ENCODE measurements at places on chromosomes 2 and 18.
A peak's percentile ranks its signal among the peaks of the same experiment; 100 is the strongest.

DNA sequence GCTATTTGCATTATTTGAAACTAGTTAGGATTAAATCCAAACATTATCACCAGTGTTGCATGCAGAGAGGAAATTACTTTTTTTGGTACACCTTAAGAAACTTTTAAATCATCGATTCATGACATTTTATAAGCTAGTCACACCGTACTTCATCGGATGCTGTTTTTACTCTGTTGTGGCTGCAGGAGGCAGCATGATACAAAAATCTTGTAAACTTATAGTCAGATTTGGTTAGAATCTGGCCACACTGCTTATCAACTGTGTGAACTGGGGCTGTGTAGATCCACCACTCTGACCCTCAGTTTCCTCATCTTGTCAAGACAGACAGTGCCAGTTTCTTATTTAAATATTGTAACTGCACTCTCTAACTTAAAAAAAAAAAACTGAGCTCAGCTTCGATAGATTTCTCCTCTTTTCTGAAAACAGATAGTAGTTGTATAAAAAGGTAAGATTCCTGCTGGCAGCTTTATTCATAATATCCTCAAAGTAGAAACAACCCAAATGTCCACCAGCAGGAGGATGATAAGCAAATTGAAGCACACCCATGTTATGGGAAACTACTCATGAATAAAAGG is 77.8 kb downstream of the RAPGEF4 start:
- DNase-seq, result peak; percentile 19

- peak; percentile 14 for DNase-seq
These were observed 198.5 kb downstream of the UBE2E3 start for GRCh38 chr2:181178823-181179412.

GRCh38 chr18:39638224-39638623 is 2072.6 kb upstream of the CELF4 start:
- no peak for DNase-seq

DNA sequence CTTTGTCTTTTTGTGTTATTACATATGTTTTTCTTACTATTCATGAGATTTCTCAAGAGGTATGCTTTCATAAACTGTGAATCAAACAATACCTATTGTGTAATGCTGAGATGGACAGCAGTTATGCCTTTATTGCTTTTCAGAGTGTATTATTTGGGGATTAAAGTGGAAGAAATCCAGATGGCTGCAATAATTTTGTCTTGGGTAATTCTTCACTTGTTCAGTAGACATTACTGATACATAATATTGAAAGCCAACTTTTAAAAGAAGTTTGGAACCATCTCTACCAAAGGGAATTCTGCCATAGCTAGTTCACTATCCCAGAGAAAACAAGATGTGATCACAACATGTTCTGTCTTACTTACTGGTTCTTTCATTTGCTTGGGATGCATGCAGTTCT is 253.4 kb upstream of the ZSWIM2 start:
- DNase-seq, result no peak

GRCh38 chr2:54586062-54586461 is 129.9 kb downstream of the SPTBN1 start:
- DNase-seq, result no peak

DNA sequence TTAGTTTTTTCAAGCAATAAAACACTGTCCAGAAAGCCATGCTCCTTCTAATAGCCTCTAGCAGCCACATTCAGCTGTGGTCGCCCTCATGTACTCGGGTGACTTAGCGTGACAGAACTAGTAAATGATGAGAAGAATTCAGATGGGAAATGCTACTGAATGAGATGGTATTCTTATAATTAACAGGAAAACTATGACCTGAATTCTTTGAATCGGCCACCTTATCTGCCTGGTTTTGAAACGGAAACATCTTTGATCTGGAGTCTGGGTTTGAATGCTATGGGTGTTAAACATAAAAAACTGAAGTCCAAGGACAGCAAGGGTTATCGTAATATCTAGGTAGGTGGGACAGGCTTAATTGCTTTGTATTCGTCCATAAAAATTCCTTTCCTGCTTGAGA is 138.8 kb upstream of the DNMT3A start:
- peak; percentile 27 for DNase-seq

GRCh38 chr18:77093067-77093430 is 39.5 kb downstream of the MBP start:
- DNase-seq, result no peak

- no peak for DNase-seq
These were observed 8.3 kb upstream of the GPR148 start for GRCh38 chr2:130720528-130720927.

- no peak for DNase-seq
These were observed 51.5 kb downstream of the TWIST2 start for GRCh38 chr2:238899386-238899785.

GRCh38 chr18:35155398-35156117 is 85.3 kb upstream of the ZNF397 start:
- DNase-seq, result no peak

- no peak for DNase-seq
These were observed 169.6 kb upstream of the HDAC4 start for GRCh38 chr2:239570216-239570925.

DNA sequence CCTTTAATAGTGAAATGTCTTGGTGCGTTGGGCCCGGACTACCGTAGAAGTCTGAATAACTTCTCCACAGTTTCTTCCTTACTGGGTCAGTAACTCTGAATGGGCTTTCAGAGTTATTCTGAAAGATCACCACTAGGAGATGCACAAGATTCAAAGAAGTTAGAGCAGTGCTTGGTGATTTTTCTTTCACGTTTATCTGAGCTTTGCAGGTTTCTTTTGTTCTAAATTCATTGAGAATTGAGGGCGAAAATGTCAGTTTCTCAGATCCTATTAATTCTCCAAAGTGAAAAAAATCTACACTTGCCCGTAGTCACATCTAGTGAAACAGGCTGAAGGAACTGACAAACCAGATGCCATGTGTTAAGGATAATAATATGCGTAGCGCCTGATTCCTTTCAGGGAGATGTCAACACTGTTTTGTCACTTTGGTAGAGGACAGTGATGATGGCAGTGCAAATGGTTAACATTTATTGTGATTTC is 70.1 kb downstream of the QPCT start:
- peak; percentile 84 for DNase-seq

GRCh38 chr2:3704692-3705091 is 1.3 kb downstream of the DCDC2C start:
- DNase-seq, result no peak

GRCh38 chr2:496729-497128 is 180.5 kb downstream of the TMEM18 start:
- no peak for DNase-seq

DNA sequence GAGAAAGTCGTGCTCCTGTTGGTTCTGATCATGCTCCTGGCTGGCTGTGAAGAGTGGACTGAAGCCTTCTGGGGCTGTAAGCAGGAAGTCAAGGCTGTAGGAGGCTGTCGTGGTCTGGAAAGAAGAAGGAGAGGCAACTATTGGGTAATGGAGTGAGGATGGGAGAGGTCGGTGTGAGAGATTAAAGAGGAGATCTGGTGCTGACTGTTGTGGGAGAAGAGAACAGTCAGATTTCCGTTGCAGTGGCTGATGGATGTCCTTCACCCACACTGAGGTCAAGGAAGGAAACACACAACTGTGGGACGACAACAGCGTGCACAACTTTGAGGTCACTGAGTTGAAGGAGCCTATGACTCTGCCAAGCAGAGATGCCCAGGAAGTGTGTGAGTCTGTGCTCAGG is 2.8 kb upstream of the PSMD1 start:
- no peak for DNase-seq

GRCh38 chr2:219199470-219200211 is 6.9 kb upstream of the ZFAND2B start:
- no peak for DNase-seq

DNA sequence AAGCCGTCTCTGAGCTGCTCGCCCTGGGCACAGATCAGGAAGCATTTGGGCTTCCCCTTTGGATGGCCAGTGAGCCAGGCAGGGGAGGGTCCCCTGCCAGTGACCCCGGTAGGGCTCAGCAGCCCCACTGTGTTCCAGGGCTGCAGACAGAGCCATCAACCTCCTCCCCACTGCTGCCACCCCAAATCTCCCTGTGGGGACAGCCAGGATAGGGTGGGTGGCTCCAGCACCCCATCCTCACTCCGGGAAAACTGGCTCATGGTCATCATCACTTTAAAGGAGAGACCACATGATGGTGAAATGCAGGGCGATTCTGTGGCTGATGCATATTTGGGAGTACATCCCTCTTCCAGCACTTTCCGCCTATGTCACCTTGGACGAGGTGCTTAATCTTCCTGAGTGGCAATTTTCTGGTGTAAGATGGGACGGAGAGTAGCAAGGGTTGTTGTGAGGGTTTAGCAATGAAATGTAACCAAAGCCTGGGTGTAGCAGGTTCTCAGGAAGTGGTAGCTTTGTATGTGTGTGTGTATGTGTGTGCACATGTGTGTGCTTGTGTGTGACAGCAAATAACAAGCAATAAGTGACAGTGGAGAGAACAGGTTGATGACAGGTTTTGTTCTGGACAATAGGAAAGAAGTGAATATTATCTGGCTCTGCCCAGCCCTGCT is 61.8 kb downstream of the ACAA2 start:
- DNase-seq, result no peak

- no peak for DNase-seq
These were observed 883 bp upstream of the EHBP1 start for GRCh38 chr2:62704654-62705006.

DNA sequence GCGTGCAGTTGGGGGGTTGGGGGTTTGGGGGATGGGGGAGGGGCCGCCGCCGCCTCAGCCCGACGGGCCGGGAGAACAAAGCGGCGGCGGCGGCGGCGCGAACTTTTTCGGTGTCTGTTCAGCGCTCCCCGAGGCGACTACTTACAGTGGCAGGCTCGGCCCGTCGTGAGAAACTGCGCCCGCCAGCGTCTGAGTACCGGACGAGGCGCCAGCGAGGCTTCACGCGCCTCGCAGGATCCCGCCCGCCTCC is 172 bp downstream of the PRKD3 start:
- DNase-seq, result no peak

- DNase-seq, result no peak
These were observed 195.4 kb upstream of the SIX3 start for GRCh38 chr2:44745922-44746766.

GRCh38 chr2:62038975-62039771 is 133.7 kb downstream of the COMMD1 start:
- DNase-seq, result no peak

GRCh38 chr2:130810490-130810889 is 26.2 kb upstream of the ARHGEF4 start:
- DNase-seq, result no peak

GRCh38 chr2:119232666-119232993 is 9.0 kb downstream of the STEAP3 start:
- no peak for DNase-seq

GRCh38 chr18:40152859-40153258 is 1802.2 kb upstream of the PIK3C3 start:
- DNase-seq, result peak; percentile 15

DNA sequence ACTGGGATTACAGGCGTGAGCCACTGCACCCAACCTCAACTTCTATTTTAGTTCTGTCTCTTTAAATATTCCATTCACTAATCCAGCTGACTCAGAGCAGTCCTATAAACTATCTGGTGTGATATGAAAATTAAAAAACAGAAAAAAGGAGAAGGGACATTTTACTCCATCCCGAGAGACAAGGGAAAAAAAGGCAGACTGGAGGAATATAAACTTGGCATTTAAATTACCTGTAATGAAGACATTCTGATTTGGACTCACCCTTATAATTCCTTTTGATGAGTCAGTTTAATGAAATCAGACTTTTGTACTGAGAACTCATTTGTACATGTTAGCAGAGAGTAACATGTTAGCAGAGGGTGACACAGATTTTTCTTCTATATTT is 74.8 kb upstream of the RIOK3 start:
- peak; percentile 45 for DNase-seq

DNA sequence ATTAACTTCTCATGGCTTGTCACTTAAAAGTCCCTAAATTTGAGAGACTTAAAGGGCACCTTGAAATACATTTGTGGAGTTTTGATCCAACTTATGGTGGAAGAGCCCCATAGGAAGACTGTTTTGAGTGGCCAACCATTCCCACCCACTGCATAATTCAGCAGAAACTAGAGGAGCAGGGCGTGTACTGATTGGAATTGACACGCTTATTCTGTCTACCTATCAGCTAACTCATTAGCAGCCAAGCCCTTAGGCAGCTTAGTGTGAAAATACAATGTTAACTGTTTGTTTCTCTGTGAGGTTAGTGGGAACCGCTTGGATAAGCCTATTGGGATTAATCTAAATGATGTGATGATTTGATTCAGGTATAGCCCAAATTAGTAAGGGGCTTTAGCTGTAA is 6.4 kb downstream of the LGALSL start:
- DNase-seq, result no peak

DNA sequence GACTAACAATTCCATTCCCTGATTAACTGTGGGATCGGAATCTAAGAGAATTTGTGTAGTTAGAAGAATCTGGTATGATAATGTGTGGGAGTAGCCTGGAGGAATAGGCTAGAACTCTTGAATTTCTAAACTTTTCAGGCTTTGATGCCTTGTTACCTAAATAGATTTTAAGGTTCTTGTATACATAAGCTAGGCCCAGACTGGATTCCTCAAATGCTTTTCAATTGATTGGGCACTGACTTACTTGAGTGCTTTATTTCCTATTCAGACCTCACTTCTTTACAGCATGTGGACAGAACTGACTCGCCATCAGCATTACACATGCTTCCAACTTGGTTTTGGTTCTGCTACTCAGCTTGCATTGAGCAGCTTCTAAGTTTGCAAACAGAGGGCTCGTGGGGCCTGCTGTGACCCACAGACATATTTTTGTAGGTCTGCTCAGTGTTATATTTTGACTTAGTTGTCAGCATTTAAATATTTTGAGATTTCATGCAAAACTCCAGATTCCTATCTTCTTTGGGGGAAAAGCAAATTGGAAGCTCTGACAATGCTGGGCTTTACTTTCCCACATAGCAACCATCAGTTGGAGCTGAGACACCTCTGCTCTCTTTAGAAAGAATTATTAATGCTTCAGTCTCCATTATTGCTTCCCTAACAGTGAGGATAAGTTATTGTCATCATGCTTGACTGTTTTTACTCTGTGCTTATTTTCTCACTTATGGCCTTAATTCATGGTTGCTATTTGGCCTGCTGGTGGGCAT is 5.7 kb downstream of the PARD3B start:
- no peak for DNase-seq

DNA sequence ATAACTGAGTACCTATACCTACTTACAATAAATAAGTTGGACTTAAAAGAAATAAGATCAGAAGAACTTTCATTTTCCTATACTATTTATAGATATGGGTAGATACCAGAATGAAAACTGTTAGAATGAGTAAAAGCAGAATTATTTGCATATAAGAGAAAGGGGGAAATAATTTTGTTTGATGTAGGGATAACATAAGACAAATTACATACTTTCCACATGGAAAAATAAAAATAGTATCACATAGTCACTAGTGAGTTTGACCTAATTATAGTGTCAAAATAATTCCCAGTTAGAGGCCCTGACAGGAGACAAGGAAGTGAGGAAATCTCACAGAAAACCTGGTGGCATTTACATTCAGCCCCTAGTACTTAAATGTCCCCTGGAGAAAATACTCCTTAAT is 28.6 kb downstream of the KCMF1 start:
- no peak for DNase-seq

- DNase-seq, result no peak
These were observed 42.9 kb downstream of the ARID5A start for GRCh38 chr2:96579422-96579821.

GRCh38 chr18:25066516-25066915 is 285.4 kb downstream of the ZNF521 start:
- no peak for DNase-seq

GRCh38 chr2:143026411-143027054 is 102.7 kb upstream of the ARHGAP15 start:
- DNase-seq, result no peak

GRCh38 chr2:199984755-199985154 is 29.4 kb downstream of the MAIP1 start:
- DNase-seq, result no peak
